Fibroblast of skin of abdomen (primary cell): ENCODE measurements at places on chromosomes 5 and 9.
A peak's percentile ranks its signal among the peaks of the same experiment; 100 is the strongest.

- peak; percentile 77 for DNase-seq
Measured at GRCh38 chr5:154288145-154288544, 97.6 kb downstream of the GALNT10 start.

DNA sequence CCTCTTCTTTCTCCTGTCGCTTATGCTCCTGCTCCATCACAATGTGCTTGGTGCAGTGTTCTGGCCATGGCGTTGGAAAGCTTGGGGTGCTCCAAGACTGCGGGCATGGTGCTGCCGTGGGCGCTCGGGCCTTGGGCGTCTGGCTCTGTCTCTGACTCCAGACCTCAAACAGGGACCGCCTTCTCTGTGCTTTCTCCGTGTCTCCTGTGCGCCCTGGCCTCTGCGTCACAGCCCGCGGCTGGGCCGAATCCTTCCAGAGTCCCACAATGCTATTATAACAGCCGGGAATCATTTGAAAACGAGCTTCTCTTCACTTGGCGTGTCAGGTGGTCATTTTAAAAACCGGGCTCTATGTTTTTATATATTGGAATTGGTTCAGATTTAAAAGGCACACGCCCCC lies 32.4 kb upstream of the PUM3 start:
- no peak for DNase-seq

DNA sequence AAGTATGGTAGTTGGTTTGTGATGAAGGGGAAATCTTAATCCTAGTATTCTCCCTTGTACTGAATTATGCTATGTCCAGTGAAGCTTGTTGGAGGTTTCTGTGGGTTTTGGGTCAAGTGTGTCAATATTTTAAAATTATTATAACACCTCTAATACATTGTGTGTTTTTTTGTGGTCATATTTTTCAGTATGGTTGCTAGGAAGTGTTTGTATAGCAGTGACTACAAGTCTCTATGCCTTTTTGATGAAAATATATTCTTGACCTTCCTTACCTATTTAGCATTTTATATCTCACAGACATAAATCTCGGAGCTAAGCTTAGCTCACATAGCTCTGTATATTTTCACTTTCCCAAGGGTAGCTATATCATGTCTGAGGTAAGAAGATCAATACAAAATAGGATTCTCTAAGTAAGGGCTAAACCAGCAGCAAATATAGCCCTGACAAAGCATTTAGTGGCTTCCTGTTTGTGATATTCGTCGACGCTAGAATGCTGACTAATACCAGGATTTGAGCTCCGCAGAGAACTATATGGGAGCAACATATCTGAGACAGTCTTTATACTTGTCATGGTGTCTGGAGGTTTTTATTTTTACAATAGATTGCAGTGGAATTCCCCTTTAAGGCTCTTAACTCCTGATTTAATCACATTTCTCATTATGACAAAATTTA lies 82.3 kb downstream of the MACIR start:
- DNase-seq = no peak

DNA sequence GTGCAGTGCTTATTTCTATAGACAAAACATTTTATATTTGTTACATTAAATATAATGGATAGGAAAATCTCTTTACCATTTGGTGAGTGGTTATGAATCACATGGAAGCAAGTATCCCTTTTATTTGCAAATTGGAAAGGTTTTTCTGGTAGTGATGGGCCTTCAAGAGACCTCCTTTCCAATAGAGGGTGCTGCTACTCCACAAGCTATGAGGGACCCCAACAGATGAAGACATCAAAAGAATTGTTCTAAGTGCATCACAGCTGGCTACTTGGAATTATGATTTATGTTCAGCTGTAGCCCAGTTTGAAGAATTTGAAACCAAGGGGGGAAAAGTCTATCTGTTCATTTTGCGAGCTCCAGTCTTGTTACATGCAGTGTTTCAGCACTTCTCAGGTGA lies 493.7 kb upstream of the SGCD start:
- DNase-seq = peak; percentile 55

GRCh38 chr5:102742215-102742614 lies 12.9 kb upstream of the PAM start:
- DNase-seq = no peak

DNA sequence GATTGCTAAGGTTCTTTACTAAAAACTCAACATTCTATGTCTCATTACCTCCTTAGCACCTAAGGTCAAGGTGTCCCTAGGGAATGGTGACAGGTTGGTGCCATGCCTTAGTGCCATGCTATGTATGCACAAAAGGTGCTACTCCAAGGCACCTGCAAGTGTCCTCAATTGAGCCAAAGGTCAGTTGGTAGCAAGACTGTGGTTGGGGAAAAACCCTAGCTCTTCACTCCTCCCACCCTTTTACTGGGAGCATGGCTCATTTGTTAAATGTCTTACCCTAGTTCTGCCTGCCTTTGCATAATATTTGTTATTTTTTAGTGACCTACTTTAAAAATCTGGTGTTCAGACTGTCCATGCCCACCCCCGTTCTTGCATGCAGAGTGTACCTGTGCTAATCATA lies 17.0 kb downstream of the ACO1 start:
- DNase-seq = no peak

GRCh38 chr5:148780711-148781110 lies 45.7 kb upstream of the ADRB2 start:
- no peak for DNase-seq

DNA sequence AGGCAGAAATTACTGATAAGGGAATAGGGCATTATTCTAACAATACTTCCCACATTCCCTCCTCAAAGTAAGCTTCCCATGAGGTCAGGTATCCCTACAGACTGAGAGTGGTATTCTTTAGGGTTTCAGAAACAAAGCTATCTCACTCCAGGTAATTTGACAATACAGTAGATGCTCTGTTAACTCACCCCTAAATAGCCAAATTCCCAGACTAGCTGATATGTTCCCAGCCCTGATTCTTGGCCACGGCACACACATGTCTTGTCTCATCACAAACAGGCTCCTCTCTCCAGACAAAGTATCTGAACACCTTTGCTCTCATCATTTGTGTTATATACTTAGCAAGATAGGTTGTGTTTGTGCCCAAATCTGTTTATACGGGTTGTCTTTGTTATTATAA lies 139.9 kb downstream of the ZNF608 start:
- no peak for DNase-seq

DNA sequence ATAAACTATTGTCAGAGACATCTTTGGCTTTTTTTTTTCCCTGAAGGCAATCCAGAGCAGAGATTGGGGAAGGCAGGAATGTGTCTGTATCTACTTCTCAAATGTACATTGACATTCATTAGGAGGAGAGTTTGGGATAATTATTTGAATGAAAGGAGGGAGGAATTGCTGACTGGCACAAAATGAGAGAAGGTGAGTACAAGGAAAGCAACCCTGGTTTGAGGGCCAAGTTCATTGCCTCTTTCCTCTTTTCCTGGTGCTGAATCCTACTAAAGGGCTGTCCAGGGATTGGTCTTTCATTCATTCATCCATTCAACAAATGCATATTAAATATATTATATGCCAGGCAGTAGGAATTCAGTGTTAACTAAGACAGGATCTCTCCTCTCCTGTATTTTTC lies 18.8 kb upstream of the ANKHD1 start:
- DNase-seq = no peak
